ENCODE measurements at places on chromosomes 4 and X.

- no peak for DNase-seq
Measured at GRCh38 chr4:4594285-4594920, 52.6 kb upstream of the STX18 start.

DNA sequence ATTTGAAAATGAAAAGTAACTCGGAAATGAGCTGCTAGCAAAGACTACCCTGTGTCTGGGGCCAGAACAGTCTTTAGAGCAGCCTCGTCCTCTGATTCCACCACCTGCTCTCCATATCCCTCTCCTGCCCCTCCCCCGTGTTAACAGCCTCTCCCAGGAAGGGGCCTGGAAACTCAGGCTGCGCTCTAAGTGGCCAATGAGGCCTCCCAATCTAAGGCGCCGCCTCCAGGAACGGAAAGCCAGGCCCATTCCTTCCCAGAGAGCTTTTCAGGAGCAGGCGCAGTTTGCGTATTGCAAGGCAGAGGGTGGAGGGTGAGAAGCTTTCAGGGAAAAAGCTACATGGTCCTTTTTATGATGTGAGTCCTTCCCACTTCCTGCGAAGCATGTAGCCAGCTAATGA lies 31.2 kb downstream of the RS1 start:
- no peak for DNase-seq

DNA sequence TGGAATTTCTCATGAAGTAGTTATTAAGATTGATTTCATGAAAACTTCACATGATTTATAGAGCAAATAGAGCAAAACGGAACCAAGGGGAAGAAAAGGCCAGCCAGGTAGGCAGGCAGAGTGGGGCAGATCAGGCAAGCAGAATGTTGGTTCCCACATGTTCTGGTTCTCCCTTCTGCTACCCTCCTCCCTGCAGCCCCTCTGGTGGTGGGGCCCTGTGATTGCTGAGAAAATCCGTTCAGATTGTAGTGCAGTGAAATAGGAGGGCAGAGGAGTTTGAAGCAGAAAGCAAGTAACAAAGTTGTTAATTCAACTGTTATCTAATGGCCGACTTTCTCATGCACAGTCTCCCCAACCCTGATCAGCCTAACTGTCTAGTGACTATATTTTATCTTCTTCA lies 185.3 kb downstream of the MID1IP1 start:
- no peak for DNase-seq

DNA sequence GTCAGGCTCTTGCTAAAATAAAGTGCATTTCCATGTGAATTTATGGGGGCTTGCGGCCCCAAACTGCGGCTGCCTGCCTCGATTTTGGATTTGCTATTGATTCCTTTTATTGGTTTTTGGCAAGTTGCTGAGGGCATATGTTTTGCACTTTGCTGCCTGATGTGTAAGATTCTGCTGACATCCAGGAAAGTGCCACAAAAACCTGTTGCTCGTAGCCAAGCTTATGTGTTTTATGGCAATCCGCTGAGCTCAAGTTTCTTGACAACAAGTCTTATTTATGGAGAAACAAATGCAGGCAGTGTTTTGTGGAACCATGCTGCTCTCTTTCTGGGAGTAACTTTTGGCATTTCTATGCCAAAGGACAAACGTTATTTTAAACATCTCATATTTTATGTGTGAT lies 97.3 kb upstream of the DDIT4L start:
- DNase-seq: no peak

DNA sequence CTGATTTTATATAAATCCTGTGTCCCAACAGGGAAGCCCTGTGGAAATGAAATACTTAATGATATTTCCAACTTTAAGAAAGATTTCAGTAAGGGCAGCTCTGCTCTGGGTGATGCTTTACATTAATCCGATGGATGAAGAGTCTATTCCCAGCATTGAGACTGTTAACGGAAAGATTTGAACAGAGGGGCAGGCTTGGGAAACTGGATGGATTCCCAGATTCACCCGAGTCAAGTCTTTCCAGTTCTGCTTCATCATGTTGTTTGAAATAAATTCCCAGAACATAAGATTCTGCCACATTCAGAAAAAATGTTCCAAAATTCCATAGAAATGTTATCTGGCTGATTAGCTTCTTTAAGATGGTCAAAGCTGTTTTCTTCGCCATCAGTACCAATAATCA lies 246.0 kb downstream of the FBXW7 start:
- DNase-seq: no peak

DNA sequence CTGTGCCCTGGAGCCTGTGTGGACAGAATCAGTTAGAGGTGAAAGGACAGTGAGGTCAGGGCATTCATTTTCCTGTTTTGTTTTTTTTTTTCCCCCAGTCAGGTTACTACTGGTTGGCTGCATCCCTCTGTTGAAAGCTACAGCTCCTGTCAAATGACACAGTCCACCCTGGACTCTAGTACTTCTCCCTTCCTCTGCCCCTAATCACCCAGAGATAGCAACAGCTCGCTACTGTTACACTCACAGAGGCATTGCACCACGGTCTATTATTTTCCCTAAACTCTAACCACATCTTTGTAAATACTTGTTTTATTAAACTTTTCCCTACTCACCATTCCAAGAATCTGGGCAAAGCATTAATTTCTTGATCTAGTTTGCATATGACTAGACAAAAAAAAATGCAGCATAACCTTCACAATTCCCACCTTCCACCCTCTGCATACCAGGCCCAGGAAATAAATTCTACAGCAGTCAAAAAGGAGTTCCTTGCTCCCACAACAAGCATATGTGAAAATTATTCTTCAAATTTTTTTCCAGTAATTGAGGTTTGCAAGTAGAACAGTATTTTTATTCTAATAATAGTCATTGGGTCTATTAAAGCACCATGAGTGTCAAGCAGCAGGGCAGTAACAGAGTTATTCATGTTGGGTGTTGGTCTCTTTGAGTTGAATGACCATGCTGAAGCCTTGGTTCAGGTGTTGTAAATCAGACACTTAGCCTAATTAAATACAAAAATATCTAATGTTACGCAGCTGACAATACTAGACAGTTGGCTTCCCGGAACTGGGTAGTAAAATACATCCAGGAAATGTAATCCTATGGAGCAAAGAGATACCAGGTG lies 329.2 kb downstream of the INPP4B start:
- DNase-seq: no peak

DNA sequence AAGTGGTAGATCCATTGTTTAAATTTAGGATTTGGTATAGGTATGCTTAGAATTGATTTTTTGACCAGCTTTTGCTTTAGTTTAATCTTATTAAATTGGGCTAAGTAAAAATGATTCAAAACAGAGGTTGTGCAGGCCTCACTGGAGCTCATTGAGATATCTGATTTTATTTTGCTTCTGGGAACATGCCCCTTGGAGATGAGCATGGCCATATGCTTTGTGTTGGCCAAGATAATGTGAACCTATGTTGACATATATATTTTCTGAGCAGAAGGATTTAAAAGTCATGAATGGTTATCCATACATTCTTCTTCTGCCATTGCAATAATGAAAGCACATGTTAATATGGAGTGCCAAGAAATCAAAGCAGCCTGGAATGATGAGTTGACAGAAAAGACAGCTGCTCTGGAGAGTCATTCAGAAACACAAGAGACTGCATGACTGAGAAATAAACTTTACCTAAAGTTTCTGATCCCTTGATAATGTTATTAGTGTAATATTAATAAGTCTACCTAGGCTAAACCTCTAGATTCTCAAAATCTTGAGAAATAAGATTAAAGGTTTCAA lies 489.7 kb upstream of the GNPDA2 start:
- DNase-seq: no peak

GRCh38 chr4:168535689-168536088 lies 38.8 kb downstream of the PALLD start:
- DNase-seq: no peak

DNA sequence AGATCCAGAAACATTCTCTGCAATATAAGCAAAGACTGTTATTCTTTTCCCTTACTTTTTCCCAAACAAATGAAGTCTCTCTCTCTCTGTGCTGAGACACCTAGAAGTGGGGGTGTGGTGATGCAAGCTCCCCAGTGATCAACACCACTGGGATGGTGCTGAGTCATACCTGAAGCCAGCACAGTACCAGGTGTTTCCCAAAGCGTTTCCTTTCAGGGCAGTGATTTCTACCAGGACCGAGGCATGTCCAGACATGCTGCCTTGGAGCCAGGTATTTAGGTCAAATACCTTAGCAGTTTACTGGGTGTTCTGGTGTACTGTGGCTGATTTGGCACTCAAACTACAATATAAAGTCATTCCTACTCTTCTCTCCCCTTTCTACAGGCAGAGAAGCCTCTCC lies 726.5 kb downstream of the FAM133A start:
- no peak for DNase-seq

DNA sequence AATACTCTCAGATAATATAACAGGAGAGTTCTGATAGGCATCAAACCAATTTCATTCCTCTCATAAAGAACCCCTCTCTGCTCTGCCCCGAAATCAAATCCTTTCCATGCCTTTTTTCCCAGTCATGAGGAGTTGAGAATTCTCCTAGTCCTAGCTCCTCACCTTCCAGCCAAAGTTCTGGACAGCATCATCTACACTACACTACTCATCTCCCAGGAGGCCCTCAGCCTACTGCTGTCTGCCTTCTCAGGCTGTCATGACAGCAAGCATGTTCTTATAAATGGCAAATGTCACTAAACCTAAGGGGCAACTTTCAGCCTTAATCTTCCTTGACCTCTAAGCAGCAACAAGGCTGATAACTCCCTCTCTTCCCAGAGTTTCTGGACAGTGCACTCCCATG lies 26.6 kb downstream of the MAPK10 start:
- no peak for DNase-seq

- no peak for DNase-seq
Measured at GRCh38 chr4:106810122-106810521, 226.0 kb downstream of the DKK2 start.

- no peak for DNase-seq
Measured at GRCh38 chrX:113747274-113747973, 836.5 kb upstream of the HTR2C start.

GRCh38 chrX:51215266-51215665 lies 117.4 kb upstream of the NUDT10 start:
- no peak for DNase-seq

- DNase-seq: no peak
Measured at GRCh38 chr4:22730021-22730420, 37.3 kb downstream of the GBA3 start.

- DNase-seq: no peak
Measured at GRCh38 chrX:151398346-151398745, 1.3 kb downstream of the VMA21 start.

- DNase-seq: no peak
Measured at GRCh38 chr4:145435646-145436045, 46.0 kb upstream of the SMAD1 start.

DNA sequence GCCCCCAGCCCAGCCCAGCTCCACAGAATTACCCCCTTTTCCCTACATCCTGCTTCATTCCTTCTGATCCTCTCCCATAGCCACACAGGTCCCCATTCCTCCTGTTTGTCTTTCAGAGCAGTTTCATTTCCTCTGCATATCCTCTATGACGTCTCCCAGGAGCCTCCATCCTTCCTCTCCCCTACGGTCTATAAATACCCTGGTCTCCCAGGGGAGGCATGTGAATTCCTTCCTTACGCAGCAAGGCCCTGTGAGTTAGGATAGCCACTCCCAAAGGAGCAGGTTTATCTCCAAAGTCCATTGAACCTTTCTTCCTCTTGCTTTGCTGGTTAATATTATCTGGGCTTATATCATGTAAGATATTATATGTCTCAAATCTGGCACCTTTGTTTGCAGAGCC lies 8.4 kb upstream of the APLN start:
- no peak for DNase-seq

Data from activated CD4-positive, alpha-beta T cell treated with anti-CD3 and anti-CD28 coated beads for 1 hour (primary cell).